CD4-positive, alpha-beta T cell treated with Interleukin-12 subunit alpha and Interleukin-12 subunit beta, for 1 hour (primary cell): ENCODE measurements at places on chromosomes 11 and 22.

- DNase-seq = no peak
Observed at GRCh38 chr11:78193806-78194205, 5.1 kb downstream of the USP35 start.

DNA sequence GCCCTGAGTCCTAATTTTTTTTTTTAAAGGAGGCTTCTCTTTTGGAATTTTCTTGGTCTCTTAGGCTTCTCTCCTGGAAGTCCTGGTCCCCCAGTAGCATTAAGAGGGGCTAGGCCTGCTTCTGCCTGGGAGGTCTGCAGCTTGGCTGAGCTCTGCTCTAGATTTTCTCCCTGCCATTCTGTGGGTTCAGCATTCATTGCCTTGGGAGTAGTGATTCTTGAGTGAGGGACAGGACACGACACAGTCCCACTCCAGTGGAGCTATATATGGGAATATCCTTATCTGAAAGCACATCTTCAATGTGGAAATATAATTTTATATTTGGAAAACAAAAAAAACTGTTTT is 3.7 kb downstream of the IGSF22 start:
- DNase-seq = no peak

DNA sequence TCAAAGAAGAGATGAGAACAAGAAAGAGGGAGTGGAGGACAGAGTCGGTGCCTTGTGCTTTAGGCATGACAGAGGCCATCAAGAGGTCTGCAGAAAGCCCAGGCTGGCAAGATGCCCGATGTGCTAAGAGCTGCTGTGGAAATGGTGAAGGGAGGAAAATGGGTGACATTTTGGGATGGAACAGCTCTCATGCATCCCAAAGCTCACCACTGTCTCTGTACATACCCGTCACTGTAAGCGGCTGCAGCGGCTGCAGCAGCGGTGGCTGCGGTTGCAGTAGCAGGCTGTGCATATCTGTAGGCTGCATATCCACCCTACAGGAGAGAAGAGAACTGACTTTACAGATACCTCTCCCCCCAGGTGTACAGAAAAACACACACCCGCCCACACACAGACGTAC is 28.6 kb downstream of the APOL5 start:
- no peak for DNase-seq

GRCh38 chr11:87300640-87301380 is 263.1 kb downstream of the TMEM135 start:
- DNase-seq = no peak

GRCh38 chr11:93542811-93543229 is 371 bp downstream of the SMCO4 start:
- no peak for DNase-seq

DNA sequence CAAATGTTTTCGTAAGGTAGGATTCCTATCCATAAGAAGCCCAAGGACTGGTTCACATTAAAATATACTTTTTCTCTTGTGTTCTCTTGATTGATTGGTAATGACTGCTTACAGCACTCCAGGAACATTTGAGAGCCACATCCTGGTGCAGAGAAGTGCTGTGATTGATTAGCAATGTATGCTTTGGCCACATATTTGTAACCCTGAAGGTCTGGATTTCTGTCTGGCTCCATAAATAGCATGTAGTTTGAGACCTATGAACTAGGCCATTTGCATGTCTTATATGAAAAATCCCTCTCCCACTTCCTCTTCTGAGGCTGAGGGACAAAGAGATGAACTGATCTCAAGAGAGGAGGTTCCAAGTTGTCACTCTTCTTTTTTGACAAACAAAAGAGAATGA is 49.3 kb upstream of the CD44 start:
- DNase-seq = no peak

- no peak for DNase-seq
Observed at GRCh38 chr11:60459345-60459744, 3.7 kb downstream of the MS4A1 start.

GRCh38 chr22:43850529-43850928 is 11.8 kb downstream of the SULT4A1 start:
- DNase-seq = no peak

GRCh38 chr22:17471886-17472535 is 91.3 kb upstream of the SLC25A18 start:
- no peak for DNase-seq

GRCh38 chr11:32456864-32457263 is 21.5 kb upstream of the WT1 start:
- DNase-seq = no peak

- DNase-seq = no peak
Observed at GRCh38 chr11:12497431-12497830, 120.1 kb downstream of the PARVA start.

GRCh38 chr11:914747-915501 is 4.3 kb upstream of the CHID1 start:
- no peak for DNase-seq

DNA sequence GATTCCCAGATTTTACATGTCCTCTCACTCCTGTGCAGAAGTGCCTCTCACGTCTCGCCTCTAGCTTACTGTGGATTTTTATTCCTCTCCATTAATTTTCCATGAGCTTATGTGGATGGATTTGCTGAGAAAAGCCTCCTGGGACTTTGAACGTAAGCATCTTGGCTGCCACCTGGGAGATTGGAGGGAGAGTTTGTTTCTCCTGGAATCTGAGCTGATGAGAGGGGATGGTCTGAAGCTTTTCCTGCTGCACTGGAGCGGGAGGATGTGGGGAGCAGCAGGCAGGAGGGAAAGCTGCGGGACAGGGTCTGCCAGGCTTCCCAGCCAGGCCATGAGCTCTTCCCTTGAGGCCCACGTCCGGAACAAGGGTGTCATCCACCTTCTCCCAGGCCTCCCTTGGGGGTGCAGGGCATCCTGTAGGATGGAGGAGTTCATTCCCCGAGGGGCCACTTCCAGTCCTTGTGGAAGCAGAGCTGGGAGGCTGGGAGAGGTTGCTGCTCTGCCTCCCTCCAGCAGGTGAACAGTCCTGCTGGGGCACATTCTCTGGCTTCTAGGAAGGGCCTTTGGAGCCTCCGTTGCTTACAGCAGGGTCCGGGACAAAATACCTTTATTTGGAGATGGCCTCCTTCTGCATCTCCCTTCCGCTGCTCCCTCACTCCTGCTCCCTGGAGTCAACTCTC is 3.6 kb upstream of the SHANK2 start:
- no peak for DNase-seq

DNA sequence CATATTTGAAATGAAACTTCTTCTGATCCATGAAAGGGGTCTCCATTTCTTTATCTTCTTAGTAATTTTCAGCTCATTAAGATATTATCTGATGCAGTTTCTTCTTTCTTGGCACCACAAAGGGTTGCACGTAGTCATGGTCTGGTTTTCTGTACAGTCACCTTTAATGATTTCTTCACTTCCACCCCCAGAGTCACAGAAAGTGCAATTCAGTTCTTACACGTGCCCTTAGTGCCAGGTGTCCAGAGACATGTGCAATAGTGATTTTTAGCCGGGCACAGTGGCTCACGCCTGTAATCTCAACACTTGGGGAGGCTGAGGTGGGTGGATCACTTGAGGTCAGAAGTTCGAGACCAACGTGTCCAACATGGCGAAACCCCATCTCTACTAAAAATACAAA is 202.8 kb upstream of the MTNR1B start:
- DNase-seq = no peak

- no peak for DNase-seq
Observed at GRCh38 chr11:130924750-130925149, 8.5 kb upstream of the SNX19 start.

DNA sequence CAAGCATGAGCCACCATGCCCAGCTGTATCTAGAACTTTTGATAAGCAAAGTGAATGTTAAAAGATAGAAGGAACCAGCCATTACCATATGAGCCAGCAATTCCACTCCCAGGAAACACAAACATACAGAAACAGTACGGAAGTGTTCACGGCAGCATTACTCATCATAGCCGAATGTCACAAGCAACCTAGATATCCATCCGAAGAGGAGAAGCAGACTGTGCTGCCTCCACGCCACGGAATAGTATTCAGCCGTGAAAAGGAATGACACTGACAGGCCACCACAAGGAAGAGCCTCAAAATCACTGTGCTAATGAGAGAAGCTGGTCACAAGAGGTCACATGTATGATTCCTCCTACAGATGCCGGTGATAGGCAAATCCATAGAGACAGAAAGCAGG is 17.6 kb upstream of the MGAT3 start:
- DNase-seq = no peak

DNA sequence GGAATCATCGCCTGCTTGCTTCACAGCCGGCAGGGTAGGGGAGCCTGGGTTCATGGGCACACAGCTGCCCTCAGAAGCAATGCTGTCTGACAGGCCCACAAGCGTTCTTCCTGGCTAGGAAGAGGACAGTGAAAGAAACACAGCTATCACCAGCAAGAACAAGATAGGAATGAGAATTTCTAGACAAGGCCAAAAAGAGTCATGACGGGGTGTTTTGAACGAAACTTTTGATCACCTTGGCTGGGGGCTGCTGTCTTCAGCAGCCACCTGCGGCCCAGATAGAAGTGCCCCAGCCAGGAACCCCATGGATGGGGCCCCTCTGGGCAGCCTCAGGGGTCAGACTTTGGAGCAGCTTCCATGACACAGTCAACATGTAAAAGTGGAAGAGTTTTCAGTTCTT is 41.8 kb downstream of the GAB4 start:
- no peak for DNase-seq

- DNase-seq = no peak
Observed at GRCh38 chr11:1936781-1937615, 10.1 kb upstream of the MRPL23 start.

GRCh38 chr11:2130881-2131352 is 8.3 kb downstream of the IGF2 start:
- DNase-seq = no peak

GRCh38 chr11:19162951-19163505 is 38.8 kb downstream of the CSRP3 start:
- no peak for DNase-seq

DNA sequence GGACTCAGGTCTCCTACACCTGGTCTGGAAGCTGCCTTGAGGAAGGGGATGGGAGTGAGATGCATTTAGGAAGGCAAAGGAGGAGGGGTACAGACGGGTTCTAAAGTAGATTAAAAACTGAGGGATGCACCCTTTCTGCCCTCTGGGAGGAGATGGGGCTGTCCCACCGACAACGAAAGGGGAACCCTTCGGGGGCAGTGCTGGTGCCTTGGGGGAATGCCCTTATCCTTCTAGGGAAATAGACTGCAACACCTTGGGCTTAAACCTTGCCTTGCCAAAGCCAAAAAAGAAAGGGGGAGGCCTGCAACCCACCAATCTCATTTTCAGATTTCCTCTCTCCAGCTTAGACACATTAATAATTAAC is 89.8 kb downstream of the PLEKHA7 start:
- no peak for DNase-seq

DNA sequence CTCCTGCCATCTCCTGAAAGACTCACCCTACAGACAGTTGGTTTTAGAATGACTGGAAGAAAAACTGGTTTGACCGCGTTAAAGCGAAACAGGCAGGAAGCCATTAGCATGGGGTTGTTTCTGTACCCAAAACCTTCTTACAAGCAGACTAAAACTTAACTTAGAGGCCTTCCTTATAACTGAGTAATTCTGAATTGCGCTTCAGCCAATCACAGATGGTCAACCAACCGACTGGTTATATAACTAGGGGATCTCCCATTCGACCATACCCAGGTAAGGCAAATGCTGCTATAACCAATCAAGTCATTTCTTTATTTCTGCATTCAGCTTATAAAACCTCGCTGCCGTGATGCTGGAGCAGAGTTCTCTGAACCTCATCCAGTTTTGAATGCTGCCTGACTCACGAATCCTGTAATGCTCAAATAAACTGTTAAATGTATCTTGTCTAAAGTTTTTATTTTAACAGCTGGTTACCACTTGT is 87.8 kb upstream of the DRD2 start:
- DNase-seq = no peak

DNA sequence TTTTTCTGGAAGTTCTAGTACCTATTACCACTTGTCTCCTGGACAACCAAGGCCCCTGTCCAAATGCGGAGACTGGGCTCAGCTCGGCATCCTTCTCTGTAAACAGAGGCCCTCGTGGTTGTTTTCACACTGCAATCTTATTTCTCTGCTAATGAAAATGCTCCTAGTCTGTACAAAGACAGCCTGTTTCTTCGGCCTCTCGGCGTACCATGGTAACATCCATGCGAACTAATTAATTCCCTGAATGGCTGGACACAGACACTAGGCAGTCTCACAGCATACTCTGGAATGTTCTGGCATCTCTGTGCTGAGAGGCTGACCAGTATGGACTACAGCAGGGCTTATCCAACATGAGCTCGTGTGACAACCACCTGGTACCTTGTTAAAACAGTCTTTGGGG is 5.7 kb downstream of the POLR3H start:
- DNase-seq = no peak

DNA sequence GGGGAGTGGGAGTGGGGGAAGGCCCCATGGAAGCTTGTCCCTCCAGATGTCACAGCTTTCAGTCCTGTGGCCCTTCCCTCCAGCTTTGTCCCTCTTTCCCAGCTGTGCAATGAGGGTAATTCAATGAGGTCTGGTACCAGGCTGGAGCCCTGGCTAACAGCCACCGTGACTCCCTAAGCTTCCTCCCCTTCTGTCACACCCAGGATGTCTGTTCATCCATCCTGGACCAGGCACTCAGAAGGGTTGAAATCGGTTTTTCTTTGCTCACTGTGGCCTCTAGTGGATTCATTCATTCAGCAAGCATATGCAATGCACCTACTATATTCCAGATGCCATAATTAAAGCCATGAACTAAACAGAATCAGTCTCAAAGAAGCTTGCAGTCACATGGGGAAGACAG is 38.7 kb downstream of the SYT13 start:
- no peak for DNase-seq

GRCh38 chr22:21014726-21015465 is at the start of gene P2RX6:
P2RX6 (plus strand) TSS chr22:21015165; CDS start chr22:21015175, 10 bp downstream.
- DNase-seq = no peak
